ENCODE measurements at places on chromosomes 3 and 15. TPM values are rescaled to one million over a fixed set of nuclear protein-coding genes. Genes with fewer than 3 reads are reported as not detected.

Gene DOCK3
- total RNA-seq: 0.72 TPM

Gene HYPK
- total RNA-seq: 16.3 TPM

Gene CILP
- 170 TPM for total RNA-seq

- H3K27ac ChIP-seq: no peak overlapping the region
- DNase-seq: no peak
- H3K36me3 ChIP-seq: no peaks in the 10 kb centered on the region
- no peak overlapping the region for H3K4me3 ChIP-seq
- no peaks in the 10 kb centered on the region for H3K4me1 ChIP-seq
- no peaks in the 10 kb centered on the region for H3K27me3 ChIP-seq
These were observed 330.2 kb downstream of the EPHB1 start for GRCh38 chr3:135125171-135125801.

DNA sequence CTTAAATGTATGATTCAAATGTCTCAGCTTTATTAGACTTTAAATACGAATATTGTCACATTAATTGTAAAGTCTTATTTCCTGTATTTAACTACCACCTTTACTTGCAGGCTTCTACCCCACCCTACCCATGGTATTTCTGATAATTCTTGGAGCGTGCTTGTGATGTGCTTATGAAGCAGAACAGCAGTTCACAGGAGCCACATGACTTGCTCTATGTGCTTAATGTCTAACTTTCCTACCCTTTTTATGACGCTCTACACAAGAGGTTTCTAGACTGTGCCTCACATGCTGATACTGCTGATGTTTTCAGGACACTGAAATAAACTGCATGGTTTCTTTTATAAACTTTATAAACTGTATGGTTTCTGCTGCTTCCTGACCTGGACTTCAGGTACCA lies 553.5 kb upstream of the CCDC54 start:
- no peak overlapping the region for H3K4me3 ChIP-seq
- H3K27ac ChIP-seq: no peak overlapping the region
- H3K4me1 ChIP-seq: no peaks in the 10 kb centered on the region
- DNase-seq: no peak
- no peaks in the 10 kb centered on the region for H3K36me3 ChIP-seq
- H3K27me3 ChIP-seq: no peaks in the 10 kb centered on the region

DNA sequence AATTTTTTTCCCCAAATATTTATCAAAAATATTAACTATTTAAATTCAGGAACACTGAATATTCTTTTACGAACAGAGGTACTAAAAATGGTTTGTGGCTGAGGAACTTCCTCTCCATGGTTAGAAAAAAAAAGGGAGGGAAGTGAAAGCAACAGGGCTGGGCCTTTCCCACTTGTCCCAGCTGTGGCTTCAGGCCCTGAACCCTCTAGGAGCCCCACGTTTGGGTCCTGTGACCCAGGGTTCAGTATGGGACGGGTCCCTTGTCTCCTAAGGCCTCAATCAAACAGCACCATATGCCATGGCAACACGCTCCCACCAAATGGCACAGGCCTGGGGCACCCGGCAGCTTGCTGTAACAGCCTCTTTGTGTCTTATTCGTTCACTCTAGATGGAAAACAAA lies 32.4 kb downstream of the POC1A start:
- no peaks in the 10 kb centered on the region for H3K36me3 ChIP-seq
- peak; percentile 67 for DNase-seq
- no peak overlapping the region for H3K27ac ChIP-seq

DNA sequence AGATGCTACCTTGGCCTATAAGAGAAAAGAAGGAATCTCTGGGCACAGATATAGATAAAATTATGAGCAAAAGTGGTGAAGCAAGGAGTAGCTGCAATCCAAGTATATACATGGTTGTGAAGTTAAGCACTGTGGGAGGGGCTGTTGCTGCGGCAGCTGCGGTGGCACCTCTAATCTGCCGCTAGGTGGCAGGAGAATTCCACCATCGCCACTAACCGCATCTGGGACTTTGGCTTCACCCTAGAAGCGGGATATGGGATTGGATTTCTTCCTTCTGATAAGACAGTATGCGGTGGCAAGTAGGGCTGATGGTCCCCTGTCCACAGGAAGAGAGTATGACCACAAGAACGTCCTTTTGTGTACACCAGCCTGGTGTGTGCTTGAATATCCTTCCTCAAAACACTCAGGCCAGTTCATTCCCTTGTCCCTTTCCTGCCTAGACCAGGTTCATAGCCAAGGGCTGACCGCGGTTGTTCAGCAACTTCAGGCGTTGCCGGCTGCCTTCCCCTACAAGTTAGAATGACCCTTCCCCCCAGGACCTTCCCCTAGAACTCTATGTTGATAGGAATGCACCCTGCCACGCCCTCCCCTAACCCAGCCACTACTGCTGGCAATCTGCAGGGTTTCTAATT lies 5.1 kb downstream of the MAGEL2 start:
- no peak for DNase-seq
- H3K27ac ChIP-seq: no peak overlapping the region
- no peak overlapping the region for H3K4me3 ChIP-seq
- H3K27me3 ChIP-seq: no peaks in the 10 kb centered on the region
- H3K36me3 ChIP-seq: no peaks in the 10 kb centered on the region

DNA sequence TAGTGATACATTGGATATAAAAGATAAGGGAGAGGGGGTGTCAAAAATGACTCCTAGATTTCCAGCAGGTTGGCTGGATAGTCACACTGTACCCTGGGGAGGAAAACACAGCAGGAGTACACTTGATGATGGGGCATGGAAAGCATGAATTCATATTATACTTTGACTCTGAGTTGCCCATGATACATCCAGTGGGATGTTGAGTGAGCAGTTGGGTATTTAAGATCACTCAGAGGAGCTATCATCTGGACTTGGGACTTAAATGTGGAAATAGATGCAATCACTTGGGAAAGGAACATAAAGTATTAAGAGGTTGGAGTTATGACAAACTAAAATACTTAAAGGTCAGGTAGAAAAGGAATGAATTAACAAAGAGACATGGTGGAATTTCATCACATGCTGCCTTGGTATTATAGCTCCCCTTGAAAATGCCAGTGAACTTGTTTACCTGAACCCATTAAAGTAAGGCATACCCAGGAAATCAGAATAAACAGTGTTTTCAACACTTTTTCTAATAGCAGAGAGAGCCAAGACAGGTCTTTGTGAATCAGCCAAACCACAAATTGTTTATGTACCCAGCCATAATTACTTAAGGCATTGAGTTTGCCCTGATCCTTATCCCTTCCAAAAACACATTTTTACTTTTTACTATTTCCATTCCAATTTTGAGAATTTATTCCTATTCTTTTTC lies 49.9 kb upstream of the ABI3BP start:
- DNase-seq: no peak
- no peak overlapping the region for H3K27ac ChIP-seq
- H3K27me3 ChIP-seq: no peaks in the 10 kb centered on the region
- H3K4me1 ChIP-seq: no peaks in the 10 kb centered on the region
- H3K36me3 ChIP-seq: no peaks in the 10 kb centered on the region

- no peaks in the 10 kb centered on the region for H3K27me3 ChIP-seq
- no peaks in the 10 kb centered on the region for H3K36me3 ChIP-seq
- H3K27ac ChIP-seq: no peak overlapping the region
- H3K4me3 ChIP-seq: no peak overlapping the region
These were observed 72.6 kb upstream of the MFGE8 start for GRCh38 chr15:88985547-88986393.

DNA sequence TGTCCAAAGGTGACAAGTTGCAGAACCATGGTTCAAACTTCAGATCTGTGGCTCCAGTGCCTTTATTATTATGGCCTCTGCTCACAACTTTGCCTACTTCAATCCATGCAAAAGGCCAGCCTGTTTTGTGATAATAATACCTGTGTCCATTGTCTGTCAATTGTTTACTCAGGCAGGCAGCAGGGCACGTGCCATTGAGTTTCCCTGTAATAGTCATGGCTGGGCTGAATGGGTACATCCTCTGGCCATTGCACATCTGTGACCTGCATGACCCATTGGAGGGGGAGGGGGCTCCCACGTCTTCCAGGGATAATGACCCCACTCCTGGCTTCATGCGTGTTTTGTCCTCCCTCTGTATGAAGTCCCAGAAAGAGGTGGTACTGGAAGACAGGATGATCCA lies 215.4 kb downstream of the SSR3 start:
- no peaks in the 10 kb centered on the region for H3K27me3 ChIP-seq
- H3K27ac ChIP-seq: no peak overlapping the region
- no peaks in the 10 kb centered on the region for H3K36me3 ChIP-seq
- no peak overlapping the region for H3K4me3 ChIP-seq
- no peak for DNase-seq

DNA sequence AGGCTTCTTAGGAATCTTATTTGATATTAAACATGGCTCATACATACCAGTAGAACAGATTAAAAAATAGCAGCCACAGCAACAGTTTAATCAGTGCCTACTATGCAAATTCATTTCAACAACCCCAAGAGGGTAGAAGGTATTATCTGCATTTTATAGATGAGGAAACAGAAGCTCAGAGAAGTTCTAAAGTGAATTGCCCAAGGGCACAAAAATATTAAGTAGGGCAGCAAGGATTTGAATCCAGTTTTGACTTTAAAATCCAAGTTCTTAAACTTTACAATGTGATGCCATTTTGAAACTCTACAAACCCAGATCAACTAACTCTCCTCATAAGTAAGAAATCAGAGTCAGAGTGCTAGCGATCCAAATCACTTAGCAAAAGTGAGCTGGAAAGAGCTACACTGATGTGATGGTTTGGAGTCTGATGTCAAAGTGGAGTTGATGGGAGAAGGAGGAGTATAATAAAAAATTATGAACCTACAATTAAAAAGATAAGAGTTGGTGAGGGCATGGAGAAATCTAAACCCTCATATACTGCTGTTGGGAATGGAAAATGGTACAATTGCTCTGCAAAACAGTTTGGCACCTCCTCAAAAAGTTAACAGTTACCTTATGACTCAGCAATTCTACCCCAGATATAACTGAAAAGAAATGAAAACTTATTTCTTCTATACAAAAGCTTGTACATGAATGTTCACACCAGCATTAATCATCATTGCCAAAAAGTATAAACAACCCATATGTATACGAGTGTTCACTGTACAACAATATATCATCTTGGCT lies 51.0 kb upstream of the PLXND1 start:
- peaks cover 7% of the 10 kb centered on the region for H3K4me1 ChIP-seq
- no peak overlapping the region for H3K4me3 ChIP-seq
- H3K27ac ChIP-seq: no peak overlapping the region
- H3K36me3 ChIP-seq: no peaks in the 10 kb centered on the region
- H3K27me3 ChIP-seq: no peaks in the 10 kb centered on the region
- DNase-seq: no peak

- no peaks in the 10 kb centered on the region for H3K4me1 ChIP-seq
- H3K4me3 ChIP-seq: no peak overlapping the region
- peaks cover 2% of the 10 kb centered on the region for H3K36me3 ChIP-seq
These were observed 11.1 kb downstream of the RIOX2 start for GRCh38 chr3:97960993-97961766.

DNA sequence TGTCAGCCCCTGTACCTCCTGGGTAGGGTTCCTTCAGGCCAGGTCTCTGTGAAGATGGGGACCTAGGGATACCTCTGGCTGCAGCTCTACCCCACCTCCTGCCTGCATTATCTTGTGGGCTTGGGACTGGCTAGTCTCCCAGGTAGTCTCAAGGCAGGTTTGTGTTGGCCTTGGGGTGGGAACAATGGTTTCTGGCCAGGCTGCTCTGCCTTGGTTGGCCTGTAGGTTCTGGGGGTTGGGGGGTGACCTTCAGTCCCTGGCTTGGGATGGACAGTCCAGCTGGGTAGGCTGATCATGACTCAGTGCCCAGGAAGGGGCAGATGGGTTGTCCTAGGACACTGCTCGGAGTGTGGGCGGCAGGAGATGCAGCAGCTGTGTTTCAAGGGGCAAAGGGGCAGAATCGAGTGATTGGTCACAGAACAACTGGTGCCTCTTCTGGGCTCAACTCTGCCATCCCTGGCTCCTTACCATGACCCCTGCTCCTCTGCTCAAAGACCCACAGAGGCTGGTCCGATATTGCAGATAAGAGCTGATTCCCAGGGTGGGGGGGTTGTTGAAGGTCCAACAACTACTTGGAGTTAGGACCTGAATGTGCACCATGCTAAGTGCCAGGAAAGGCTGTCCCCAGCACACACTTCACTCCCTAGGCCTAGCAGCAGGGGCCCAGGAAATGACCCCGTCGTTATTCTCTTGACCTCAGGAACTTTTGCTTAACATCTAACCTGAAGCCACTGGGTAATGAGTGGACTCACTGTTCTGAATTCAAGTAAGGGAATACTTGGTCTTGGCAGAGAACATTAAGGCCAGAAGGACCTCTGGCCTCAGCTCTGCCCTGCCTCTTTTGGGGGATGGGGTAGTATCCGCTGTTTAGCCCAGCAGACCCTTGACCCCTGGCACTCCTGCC lies 18.1 kb upstream of the BSN start:
- H3K36me3 ChIP-seq: peaks cover 2% of the 10 kb centered on the region
- H3K4me3 ChIP-seq: no peak overlapping the region
- no peak overlapping the region for H3K27ac ChIP-seq

- no peak overlapping the region for H3K27ac ChIP-seq
- H3K27me3 ChIP-seq: no peaks in the 10 kb centered on the region
- no peak overlapping the region for H3K4me3 ChIP-seq
- no peaks in the 10 kb centered on the region for H3K36me3 ChIP-seq
These were observed 256.6 kb downstream of the OCA2 start for GRCh38 chr15:27842526-27842925.

DNA sequence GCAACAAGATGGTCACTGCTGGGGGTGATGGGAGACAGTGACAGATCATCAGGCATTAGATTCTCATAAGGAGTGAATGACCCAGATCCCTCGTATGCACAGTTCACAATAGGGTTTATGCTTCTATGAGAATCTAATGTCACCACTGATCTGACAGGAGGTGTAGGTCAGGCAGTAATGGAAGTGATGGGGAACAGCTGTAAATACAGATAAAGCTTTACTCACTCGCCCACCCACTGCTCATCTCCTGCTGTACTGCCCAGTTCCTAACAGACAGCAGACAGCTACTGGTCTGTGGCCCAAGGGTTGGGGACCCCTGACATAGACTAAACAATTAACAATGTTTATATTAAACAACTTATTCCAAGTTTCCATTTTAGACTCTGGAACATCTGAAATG lies 25.4 kb downstream of the IFT80 start:
- DNase-seq: no peak
- no peak overlapping the region for H3K27ac ChIP-seq
- no peak overlapping the region for H3K4me3 ChIP-seq
- H3K36me3 ChIP-seq: no peaks in the 10 kb centered on the region

GRCh38 chr3:110323349-110323748 lies 748.3 kb upstream of the NECTIN3 start:
- DNase-seq: no peak
- H3K36me3 ChIP-seq: no peaks in the 10 kb centered on the region
- no peak overlapping the region for H3K27ac ChIP-seq
- H3K27me3 ChIP-seq: no peaks in the 10 kb centered on the region

GRCh38 chr3:169667166-169668071 lies 3.9 kb upstream of the MECOM start:
- H3K27ac ChIP-seq: no peak overlapping the region
- H3K27me3 ChIP-seq: no peaks in the 10 kb centered on the region
- no peak for DNase-seq

GRCh38 chr3:189149203-189149602 lies 22.6 kb upstream of the TPRG1 start:
- H3K27me3 ChIP-seq: no peaks in the 10 kb centered on the region
- no peak for DNase-seq
- H3K4me3 ChIP-seq: no peak overlapping the region
- no peaks in the 10 kb centered on the region for H3K36me3 ChIP-seq
- H3K27ac ChIP-seq: no peak overlapping the region
- no peaks in the 10 kb centered on the region for H3K4me1 ChIP-seq
